ENCODE measurements at places on chromosomes 4 and X.

GRCh38 chr4:6379767-6380745 is 92.4 kb downstream of the PPP2R2C start:
- H3K36me3 ChIP-seq, result no peaks in the 10 kb centered on the region
- peaks cover 6% of the 10 kb centered on the region for H3K4me1 ChIP-seq
- H3K27me3 ChIP-seq, result peaks cover 53% of the 10 kb centered on the region

DNA sequence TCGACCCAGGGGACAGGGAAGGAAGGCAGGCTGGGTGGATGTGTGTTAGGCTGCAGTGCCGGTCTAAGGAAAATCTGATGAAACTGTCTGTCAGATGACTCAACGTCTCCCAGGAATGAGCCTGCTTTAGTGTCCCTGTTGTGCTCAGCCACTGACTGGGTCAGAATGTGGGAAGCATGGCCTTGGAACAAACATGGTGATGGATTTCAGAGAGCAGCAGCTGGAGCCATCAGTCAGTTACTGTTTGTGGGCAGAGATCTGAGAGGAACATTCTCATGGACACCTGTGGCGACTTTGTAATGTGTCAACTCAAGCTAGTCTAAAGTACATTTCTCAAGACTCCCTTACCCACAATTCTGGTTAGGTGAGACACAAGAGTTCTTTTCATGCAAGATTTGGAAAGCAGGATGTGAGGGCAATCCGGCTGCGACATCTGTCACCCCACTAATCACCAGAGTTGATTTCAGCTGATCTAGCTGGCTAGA is 63.2 kb downstream of the ANAPC10 start:
- no peaks in the 10 kb centered on the region for H3K4me1 ChIP-seq
- peaks cover 8% of the 10 kb centered on the region for H3K36me3 ChIP-seq

DNA sequence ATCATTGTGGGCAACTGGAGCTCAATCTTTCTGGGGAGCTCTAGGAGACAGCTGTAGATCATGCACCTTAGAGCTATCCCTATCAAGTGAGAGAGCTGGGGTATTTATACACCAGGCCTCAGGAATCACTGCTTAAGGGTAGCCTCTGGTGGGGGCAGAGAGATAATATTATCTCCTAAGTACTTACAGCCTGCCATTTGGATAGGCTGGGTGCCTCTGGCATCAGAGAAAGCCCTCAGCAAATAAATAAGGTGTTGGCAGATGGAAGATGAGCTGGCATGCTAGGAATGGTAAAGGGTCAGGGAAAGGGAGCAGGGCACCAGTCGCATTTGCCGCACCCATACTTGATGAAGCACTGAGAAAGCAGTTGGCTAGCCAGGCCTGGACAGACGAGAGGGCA is 75.9 kb downstream of the HCCS start:
- no peak overlapping the region for H3K27ac ChIP-seq
- no peaks in the 10 kb centered on the region for H3K4me1 ChIP-seq
- no peaks in the 10 kb centered on the region for H3K36me3 ChIP-seq

DNA sequence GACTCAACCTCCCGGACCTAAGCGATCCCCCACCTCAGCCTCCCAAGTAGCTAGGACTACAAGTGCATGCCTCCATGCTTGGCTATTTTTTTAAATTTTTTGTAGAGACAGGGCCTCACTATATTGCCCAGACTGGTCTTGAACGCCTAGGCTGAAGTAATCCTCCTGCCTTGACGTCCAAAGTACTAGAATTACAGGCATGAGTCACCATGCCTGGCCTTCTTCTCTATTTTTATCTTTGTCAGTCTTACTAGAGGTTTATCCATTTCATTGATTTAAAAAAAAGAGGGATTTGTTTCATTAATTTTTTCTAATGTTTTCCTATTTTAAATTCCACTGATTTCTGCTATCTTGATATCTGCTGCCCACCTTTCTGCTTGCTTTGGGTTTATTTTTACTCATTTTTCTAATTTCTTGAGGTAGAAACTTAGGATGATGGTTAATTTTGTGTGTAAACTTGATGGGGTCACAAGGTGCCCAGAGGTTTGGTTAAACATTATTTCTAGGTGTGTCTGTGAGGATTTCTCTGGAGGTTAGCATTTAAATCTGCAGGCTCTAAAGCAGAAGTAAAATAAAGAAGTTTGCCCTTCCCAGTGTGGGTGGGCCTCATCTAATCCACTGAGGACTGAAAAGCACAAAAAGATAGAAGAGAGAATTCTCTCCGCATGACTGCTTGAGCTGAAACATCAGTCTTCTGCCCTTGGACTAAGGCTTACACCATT is 116.2 kb upstream of the DCLK2 start:
- H3K27me3 ChIP-seq, result peaks cover 20% of the 10 kb centered on the region
- H3K4me1 ChIP-seq, result no peaks in the 10 kb centered on the region
- H3K27ac ChIP-seq, result no peak overlapping the region
- no peaks in the 10 kb centered on the region for H3K36me3 ChIP-seq

GRCh38 chr4:177964061-177964460 is 521.8 kb upstream of the AGA start:
- DNase-seq, result no peak
- no peaks in the 10 kb centered on the region for H3K36me3 ChIP-seq
- no peaks in the 10 kb centered on the region for H3K27me3 ChIP-seq
- no peak overlapping the region for H3K4me3 ChIP-seq

GRCh38 chr4:7371210-7371941 is 63.4 kb downstream of the PSAPL1 start:
- H3K4me3 ChIP-seq, result no peak overlapping the region
- no peaks in the 10 kb centered on the region for H3K4me1 ChIP-seq
- no peaks in the 10 kb centered on the region for H3K36me3 ChIP-seq
- peaks cover 86% of the 10 kb centered on the region for H3K27me3 ChIP-seq

DNA sequence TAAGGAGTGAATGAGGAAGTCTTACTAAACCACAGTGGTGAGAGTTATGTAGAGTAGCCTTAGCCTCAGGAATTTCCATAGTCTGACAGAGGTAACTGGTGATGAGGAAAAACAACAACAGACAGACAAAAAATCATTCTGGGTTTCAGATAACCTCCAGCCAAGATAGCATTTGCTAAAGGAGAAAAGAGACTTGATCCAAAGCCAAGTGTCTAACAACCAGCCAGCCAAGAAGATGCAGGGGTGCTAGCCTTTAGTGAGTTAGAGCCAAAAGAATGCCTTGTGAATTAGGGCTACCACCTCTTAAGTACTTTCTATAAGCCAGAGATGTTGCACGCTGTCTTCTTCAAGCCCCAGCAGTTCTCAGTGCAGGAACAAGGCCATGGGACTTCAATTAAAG is 478.0 kb upstream of the CPEB2 start:
- no peak overlapping the region for H3K4me3 ChIP-seq
- no peak for DNase-seq
- no peaks in the 10 kb centered on the region for H3K27me3 ChIP-seq

DNA sequence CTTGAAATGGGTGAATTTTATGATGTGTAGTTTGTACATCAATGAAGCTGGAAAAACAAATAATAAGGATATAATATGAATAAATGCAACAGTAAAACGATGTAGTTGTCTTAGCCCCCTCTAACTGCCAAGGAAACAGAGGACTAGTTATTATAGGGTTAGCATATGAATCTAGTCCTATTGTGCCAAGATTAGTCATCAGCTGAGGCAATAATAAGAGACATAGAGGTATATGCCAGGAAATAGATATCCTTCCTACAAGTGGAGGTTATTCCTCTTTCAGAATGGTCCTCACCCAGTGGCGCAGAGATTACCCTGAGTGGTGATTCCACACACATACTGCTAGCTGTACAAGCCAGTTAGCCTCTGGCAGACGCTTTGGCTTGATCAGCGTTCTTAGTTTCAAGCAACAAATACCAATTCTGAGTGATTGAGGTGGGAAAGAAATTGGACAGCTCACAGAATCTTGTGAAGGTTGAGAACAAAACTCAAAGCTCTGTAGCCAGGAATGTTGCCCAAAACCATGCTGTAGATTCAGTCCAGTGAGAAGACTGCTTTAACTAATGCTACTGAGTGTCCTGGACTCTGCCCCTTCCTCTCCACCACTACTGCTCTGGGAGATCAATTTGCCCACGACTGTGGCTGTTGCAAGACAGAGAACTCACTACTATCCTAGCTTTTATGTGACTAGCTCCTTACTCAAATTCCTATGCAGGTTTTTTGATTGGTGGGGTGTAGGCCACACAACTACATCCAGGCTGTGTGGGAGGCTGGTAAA is 27.0 kb upstream of the ZNF280C start:
- H3K27me3 ChIP-seq, result no peaks in the 10 kb centered on the region
- DNase-seq, result no peak
- no peaks in the 10 kb centered on the region for H3K4me1 ChIP-seq
- H3K36me3 ChIP-seq, result no peaks in the 10 kb centered on the region
- no peak overlapping the region for H3K4me3 ChIP-seq

DNA sequence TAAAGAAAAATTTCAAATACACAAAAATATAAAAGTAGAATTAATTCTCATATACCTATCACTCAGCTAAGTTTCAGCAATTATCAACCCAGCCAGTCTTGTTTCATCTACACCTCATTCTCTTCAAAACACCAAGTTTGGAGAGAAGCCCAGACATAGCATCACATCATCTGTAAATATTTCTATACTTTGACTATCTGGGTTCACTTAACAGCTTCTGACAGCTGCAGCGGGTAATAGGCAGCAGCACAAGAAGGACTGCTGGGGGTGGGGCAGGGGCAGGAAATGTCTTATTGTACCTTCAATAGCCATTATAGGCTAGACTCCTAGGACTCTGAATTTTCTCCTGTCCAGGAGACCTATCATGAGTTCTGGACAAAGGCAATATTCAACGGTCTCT is 54.1 kb downstream of the PHF8 start:
- H3K4me1 ChIP-seq, result no peaks in the 10 kb centered on the region
- DNase-seq, result no peak
- H3K36me3 ChIP-seq, result peaks cover 55% of the 10 kb centered on the region
- H3K27ac ChIP-seq, result no peak overlapping the region
- H3K4me3 ChIP-seq, result no peak overlapping the region

DNA sequence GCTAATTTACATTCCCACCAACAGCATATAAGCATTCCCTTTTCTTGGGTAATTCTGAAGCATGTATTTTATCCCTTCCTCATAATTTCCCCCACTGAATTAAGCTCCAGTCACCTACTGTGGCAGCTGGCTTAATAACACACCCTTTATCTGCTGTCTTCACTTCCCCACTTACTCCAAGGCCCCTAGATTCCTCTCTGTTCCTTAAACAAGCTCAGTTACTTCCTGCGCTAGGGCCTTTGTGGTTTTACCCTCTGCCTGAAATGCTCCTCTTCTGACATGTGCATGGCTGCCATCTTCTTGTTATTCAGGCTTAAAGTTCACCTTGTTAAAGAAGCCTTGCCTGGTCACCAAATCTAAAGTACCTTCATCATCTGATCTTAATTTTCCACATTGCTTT is 47.2 kb upstream of the RPS6KA3 start:
- H3K4me1 ChIP-seq, result peaks cover 5% of the 10 kb centered on the region
- no peak overlapping the region for H3K27ac ChIP-seq
- no peak overlapping the region for H3K4me3 ChIP-seq
- no peaks in the 10 kb centered on the region for H3K27me3 ChIP-seq

- H3K27me3 ChIP-seq, result no peaks in the 10 kb centered on the region
- no peak for DNase-seq
- H3K4me1 ChIP-seq, result no peaks in the 10 kb centered on the region
- H3K27ac ChIP-seq, result no peak overlapping the region
Observed at GRCh38 chr4:171334549-171334948, 478.7 kb upstream of the GALNTL6 start.

DNA sequence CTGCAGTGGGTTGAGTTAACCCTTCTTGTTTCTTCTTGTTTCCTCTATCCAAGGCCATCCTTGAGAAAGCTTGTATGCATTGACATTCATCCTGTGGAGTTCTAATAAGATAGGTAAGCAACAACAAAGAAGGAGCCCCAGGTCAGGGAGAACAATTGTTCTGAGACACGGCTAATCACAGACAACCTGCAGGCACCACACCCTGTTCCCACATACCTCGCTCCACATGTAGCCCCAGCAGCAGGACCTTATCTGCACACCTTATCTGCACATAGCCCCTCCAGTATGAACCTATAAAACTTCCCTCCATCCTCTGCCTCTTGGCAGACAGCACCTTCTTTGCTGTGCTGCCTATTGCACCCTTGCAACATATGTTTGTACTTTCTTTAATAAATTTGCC is 129.1 kb downstream of the MSL3 start:
- no peak overlapping the region for H3K4me3 ChIP-seq
- peaks cover 10% of the 10 kb centered on the region for H3K27me3 ChIP-seq
- H3K27ac ChIP-seq, result no peak overlapping the region
- H3K36me3 ChIP-seq, result no peaks in the 10 kb centered on the region

DNA sequence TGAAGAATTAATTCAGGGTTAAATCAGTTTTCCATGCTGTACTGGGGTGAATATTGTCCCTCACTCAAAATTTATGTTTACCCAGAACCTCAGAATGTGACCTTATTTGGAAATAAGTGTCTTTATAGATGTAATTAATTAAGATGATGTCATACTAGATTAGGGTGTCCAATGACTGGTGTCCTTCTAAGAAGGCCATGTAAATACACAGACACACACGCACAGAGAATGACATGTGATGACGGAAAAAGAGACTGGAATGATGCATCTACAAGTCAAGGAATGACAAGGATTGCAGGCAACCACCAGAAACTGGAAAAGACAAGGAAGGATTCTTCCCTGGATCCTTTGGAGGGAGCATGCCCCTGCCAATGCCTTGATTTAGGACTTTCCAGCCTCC is 84.6 kb upstream of the GPR34 start:
- no peaks in the 10 kb centered on the region for H3K4me1 ChIP-seq
- no peak overlapping the region for H3K27ac ChIP-seq
- no peak for DNase-seq
- H3K27me3 ChIP-seq, result no peaks in the 10 kb centered on the region
- H3K36me3 ChIP-seq, result peaks cover 3% of the 10 kb centered on the region

GRCh38 chrX:153539171-153539978 is 21.9 kb downstream of the ATP2B3 start:
- H3K27ac ChIP-seq, result no peak overlapping the region
- H3K36me3 ChIP-seq, result no peaks in the 10 kb centered on the region
- peak; percentile 46 for DNase-seq
- no peaks in the 10 kb centered on the region for H3K27me3 ChIP-seq
- no peak overlapping the region for H3K4me3 ChIP-seq

- no peak overlapping the region for H3K4me3 ChIP-seq
- H3K27ac ChIP-seq, result no peak overlapping the region
- H3K27me3 ChIP-seq, result no peaks in the 10 kb centered on the region
- no peaks in the 10 kb centered on the region for H3K4me1 ChIP-seq
Observed at GRCh38 chr4:53841711-53842110, 222.7 kb downstream of the CHIC2 start.

DNA sequence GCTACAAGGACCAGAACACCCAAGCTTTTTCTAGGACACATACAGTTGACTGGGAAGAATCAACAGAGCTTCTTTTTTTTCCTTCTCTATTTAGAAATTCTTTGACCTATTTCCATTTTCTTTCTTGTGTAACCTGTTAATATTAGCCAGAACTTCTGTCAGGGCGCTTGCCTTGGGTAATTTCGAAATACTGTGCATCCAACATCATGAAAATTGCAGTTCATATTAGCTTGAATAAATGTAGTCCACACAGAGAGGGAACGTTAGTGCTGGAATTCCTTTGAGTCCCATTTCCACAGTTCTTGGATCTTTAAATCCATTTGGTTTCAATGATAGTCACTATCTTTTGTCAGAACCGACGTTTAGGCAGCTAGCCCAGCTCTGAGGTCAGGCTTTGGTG is 141.8 kb downstream of the MXRA5 start:
- no peak for DNase-seq
- no peaks in the 10 kb centered on the region for H3K36me3 ChIP-seq
- H3K27me3 ChIP-seq, result peaks cover 8% of the 10 kb centered on the region
- H3K4me1 ChIP-seq, result no peaks in the 10 kb centered on the region
- no peak overlapping the region for H3K27ac ChIP-seq

All from effector memory CD8-positive, alpha-beta T cell (primary cell).